Heart right ventricle (tissue), 16 donors: ENCODE measurements at places on chromosomes 16 and 17.

- no peak for DNase-seq
These were observed 169.5 kb downstream of the HS3ST3B1 start for GRCh38 chr17:14470417-14470816.

- DNase-seq, result peak; percentile 66
These were observed 230.9 kb downstream of the MRTFB start for GRCh38 chr16:14302031-14302398.

- no peak for DNase-seq
These were observed 13.9 kb upstream of the SCNN1B start for GRCh38 chr16:23288209-23288608.

- no peak for DNase-seq
These were observed 19.3 kb upstream of the SLFN13 start for GRCh38 chr17:35467824-35468223.

GRCh38 chr17:33040461-33040860 is 48.8 kb downstream of the SPACA3 start:
- DNase-seq, result no peak

- peak; percentile 59 for DNase-seq
These were observed at the start of gene PRKCA for GRCh38 chr17:66301864-66302741. PRKCA (plus strand) TSS chr17:66302613.

GRCh38 chr17:18992454-18993130 is 12.0 kb downstream of the FAM83G start:
- no peak for DNase-seq

DNA sequence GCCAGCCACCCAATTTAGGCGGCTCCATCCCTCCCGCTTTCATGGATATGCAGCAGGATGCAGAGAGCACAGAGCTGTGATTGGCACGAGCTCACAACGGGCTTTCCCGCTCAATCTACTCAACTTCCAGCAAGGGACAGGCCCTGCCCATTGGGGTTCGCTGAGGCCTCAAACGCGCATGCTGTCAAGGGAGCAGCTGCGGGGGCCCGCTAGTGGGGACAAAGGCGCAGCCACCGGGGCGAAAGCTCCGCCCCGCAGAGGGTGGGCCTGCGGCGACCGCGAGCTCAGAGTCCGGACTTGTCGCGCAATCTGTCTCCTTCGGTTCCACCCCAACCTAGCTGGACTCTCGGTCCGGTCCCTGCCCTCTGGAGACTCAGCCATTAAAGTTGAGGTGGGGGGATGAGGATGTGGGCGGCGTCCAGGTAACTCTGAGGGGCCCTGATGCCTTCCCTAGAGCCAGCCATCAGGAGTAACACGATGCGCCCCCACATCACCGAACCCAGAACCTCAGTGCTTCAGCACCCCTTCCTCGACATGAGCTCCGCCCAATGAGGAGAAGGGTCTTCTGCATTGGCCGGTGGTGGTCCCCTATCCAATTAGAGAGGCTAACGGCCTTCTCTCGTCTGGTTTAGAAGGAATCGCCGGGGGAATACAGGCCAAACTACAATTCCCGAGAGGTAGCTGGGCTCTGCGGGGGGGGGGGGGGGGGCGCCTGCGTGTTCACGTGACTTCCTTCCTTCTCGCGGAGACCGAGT is 489 bp upstream of the NFATC3 start:
- DNase-seq, result peak; percentile 92

- no peak for DNase-seq
These were observed 24.9 kb downstream of the SCNN1G start for GRCh38 chr16:23207485-23207884.

DNA sequence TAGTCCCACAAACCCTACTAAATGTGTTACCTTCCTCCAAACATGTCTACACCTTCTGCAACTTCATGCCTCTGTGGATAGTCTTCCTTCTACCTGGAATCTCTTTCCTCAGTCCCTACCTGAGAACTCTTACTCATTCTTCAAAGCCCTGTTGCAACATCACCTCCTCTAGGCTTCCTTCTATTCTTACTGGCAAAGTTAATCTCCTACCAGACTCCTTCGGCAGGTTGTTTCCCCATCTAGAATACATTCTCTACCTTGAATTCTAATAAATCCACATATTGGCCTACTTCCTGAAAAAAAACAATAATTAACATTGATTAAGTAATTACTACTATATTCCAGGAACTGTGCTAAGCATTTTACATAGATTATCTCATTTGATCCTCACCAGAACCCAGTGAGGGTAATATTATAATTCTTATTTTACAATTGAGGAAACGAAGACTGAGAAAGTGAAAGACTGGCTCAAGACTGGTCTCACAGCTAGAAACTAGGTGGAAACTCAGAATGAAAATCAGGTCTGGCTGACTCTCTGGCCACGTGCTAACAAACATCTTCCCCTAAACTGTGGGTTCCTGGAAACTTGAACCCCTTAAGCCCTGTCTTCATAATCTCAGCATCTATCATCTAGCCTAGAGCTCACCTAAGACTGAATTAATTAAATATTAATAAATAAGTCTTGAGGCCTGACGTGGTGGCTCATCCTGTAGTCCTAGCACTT is 4.6 kb upstream of the STAT3 start:
- DNase-seq, result no peak

GRCh38 chr17:28193241-28193640 is 125.8 kb upstream of the TMEM97 start:
- DNase-seq, result peak; percentile 4

- DNase-seq, result no peak
These were observed 63.4 kb downstream of the ANKRD11 start for GRCh38 chr16:89426736-89427530.

GRCh38 chr17:28506763-28507487 is 777 bp downstream of the FOXN1 start:
- DNase-seq, result no peak

DNA sequence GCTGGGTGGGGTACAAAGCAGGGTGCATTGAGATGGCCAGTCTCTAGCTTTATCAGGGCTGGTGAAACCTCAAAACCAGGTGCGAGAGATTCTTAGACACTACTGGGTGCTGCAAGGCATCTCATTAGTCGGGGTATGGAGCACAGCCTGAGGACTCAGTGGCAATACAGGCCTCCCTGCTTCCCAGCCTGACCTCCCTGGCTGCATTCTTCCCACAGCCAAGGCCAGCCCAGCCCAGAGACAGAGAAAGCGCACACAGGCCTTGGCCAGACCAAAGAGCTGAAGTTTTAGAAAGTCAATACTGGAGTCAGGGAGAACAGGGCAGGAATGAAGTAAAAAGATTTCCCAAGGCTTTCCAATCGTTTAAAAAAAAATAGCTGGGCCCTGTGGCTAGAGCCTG is 12.5 kb downstream of the HNF1B start:
- no peak for DNase-seq

DNA sequence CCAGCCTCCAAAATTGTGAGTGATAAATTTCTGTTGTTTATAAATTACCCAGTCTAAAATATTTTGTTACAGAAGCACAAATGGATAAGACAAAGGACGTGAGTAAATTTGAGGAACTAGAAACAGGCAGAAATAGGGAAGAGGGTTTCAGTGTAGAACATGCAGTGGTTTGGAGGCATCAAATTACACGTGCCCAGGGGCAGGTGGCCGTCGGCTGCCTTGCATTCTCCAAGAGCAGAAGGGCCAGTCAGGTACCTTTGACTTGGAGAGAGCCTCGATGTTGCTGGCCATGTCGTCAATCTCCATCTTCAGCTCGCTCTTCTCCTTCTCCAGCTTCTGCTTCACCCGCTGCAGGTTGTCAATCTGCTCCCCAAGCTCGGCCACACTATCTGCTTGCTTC is 54.3 kb downstream of the MYH13 start:
- no peak for DNase-seq

DNA sequence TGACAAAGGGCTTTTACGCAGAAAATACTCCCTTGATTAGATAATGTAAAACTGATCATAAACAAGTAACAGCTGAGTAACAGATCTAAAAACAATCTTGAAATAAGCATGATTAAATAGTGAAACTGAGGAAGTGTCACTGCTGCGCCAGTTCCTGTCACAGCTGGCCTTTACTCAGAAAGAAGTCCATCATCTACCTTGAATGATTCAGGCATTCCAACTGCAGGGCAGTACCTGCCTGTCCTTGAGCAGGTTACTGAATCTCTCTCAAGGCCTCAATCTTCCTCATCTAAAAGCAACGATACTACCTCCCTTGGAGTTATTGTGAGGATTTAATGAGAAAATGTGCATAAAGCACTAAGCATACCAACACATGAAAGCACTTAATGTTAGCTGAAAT is 12.7 kb downstream of the PHLPP2 start:
- no peak for DNase-seq

GRCh38 chr17:18028952-18029540 is 9.9 kb downstream of the ATPAF2 start:
- no peak for DNase-seq

DNA sequence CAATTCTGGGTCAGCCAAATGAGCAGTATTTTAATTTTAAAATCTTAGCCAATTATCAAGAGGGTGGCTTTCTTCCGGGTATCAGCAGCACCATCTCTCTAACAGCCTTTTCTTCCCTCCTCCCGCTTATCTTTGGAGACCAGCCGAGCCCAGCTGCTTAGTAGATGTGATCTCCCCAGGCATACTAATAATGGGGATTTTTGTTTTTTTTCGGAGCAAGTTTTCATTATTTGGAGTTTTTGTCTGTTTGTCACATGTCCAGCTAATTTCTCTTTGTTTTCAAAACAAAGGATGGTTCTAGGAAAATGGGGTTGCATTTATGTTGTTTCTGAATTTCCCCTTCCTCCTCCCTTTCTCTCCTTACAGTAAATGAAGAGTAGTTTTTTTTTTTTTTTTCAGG is 170.5 kb upstream of the MPHOSPH6 start:
- no peak for DNase-seq

DNA sequence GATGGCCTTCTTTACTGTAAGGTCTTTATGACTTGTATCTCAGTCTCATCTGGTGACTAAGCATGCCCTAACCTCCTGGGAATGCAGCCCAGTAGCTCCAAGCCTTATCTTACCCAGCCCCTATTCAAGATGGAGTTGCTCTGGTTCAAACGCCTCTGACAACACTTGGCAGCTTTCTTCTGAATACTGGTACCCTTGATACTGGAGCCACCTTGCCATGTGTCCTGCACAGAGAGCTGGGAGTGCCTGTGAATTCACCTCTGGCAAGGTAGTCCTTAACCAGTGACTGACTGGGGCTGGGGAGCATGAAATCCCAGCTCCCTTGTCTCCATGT is 17.2 kb downstream of the NUDT7 start:
- no peak for DNase-seq

DNA sequence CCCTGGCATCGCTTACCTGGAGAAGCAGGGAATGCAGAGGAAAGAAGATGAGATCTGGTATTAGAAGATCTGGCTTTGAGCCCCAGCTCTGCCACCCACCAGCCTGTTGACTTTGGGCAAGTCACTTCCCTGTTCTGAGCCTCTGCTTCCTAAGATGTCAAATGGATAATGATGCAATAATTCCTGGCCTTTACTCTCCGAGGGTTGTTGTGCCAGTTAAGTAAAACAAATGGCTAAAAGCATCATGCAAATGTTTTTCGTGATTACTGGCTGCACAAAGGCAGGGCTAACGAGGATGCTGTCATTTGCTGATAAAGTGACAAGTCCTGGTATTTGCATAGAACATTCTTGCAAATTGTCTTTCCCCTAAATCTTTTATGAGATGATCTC is 1.3 kb upstream of the ZNF821 start:
- no peak for DNase-seq

GRCh38 chr17:14156689-14157088 is 80.0 kb downstream of the CDRT15 start:
- DNase-seq, result no peak

DNA sequence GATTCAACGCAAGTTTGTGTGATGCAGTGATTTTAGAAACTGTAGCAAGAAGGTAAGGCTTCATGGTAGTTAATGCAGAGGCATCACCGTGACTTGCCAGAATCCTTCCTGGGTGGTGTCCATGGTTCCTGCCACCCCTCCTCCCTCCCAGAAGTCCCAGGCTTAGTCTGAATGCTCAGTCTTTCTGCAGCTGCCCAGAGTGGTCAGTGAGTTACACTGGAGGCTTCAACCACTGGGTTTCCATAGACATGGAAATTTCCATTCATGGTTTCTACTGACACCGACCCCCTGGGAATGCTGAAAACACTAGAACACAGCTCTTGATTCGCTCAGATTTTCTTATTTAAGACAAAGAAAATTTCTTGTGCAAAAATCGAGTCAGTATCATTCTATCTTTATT is 159.4 kb upstream of the HSBP1 start:
- DNase-seq, result no peak

GRCh38 chr17:76784926-76785325 is 47.0 kb downstream of the MFSD11 start:
- no peak for DNase-seq

DNA sequence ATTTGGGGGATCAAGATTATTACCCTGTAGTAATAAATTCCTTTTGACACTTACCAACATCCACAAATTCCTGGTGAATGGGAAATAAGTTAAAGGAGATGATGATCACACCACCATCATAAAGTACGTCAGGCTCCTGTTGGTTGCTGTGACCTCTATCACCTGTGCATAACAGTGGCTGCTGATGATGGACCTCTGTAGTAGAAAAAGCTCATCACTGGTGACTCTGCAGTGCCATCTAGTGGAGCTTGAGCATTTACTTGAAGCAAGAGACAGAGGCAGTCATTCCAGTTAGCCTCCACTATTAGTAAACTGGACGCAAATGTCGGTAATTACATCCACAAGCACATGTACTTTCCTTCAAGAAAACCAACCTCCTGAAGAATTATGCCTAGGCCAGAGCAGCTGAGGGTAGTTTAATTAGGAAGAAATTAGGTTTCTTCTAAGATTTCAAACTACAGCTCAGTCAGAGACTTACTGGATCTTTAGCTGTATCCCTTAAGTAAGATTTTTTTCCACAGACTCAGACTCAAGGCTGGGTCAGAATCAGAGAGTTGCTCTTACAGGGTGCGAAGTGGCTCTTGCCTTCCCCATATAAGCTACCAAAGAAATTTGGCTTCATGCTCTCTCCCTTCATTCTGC is 39.3 kb downstream of the CYB561 start:
- no peak for DNase-seq

GRCh38 chr17:7440113-7440833 is 961 bp downstream of the FGF11 start:
- peak; percentile 67 for DNase-seq

DNA sequence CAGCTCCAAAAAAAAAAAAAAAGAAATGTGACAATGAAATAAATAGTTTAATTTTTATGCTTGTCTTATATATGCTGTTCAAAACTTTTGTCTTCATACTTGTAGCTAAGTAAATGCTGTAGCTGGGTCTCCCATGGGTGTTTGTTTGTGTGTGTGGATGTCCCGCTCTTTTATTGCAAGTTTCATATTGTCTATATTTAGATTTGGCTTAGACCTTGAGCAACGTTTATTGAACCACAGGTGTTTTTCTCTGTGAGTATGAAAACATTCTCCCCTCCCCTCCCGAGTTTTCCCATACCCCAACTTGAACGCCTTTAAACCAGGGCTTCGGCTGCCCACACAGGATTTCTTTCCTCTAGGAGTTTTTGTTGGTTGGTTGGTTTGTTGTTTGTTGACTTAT is 45.2 kb downstream of the MFSD11 start:
- DNase-seq, result no peak

GRCh38 chr16:64384636-64385035 is 737.2 kb downstream of the CDH11 start:
- no peak for DNase-seq

DNA sequence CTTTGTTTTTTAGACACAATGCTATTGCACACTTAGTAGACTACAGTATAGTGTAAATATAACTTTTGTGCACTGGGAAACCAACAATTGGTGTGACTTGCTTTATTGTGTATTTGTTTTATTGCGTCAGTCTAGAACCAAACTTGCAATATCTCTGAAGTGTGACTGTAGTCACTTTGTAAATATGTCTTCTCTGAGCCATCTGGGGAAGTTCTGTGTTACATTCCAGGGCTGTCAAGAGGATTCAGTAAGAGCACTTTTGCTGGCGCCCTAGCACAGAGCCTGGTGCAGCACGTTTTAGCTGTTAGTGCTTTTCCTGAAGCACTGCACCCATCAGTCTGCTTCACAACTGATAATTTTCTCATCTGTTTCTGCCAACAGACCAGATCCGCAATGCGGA is 73.2 kb downstream of the NT5M start:
- no peak for DNase-seq
